Thoracic aorta (tissue), 2 donors: ENCODE measurements at places on chromosomes 7 and 10. TPM values are rescaled to one million over a fixed set of nuclear protein-coding genes. Genes with fewer than 3 reads are reported as not detected.

The SVOPL gene
- 3.7 TPM for total RNA-seq

The NODAL gene
- 0.27 TPM for total RNA-seq

The ITGB8 gene
- total RNA-seq: 9.5 TPM

DNA sequence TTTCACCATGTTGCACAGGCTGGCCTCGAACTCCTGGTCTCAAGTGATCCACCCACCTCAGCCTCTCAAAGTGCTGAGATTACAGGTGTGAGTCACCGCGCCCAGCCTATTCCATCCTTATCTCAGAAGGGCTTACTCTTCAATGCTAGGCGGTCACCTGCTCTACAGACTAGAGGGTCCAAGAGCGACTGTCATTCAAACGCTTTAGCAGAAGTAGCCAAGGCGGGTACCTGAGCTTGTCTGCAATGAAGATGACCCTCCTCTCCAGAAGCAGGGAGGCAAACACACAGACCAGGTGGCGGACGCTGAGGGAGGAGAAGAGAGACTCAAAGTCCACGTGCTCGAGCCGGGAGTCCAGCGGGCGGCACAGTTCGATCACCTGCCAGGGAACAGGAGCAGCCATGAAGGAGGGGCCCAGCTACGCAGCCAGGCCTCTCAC, 65.1 kb upstream of the MKRN1 start:
- no peaks in the 10 kb centered on the region for H3K36me3 ChIP-seq
- H3K4me1 ChIP-seq: peaks cover 10% of the 10 kb centered on the region
- no peaks in the 10 kb centered on the region for H3K27me3 ChIP-seq
- H3K27ac ChIP-seq: no peak overlapping the region
- H3K4me3 ChIP-seq: no peak overlapping the region

GRCh38 chr7:2354939-2355704, 495 bp downstream of the EIF3B start:
- H3K4me3 ChIP-seq: peak overlapping the region; percentile 99
- H3K27ac ChIP-seq: peak overlapping the region; percentile 8
- DNase-seq: no peak
- no peaks in the 10 kb centered on the region for H3K27me3 ChIP-seq
- H3K36me3 ChIP-seq: no peaks in the 10 kb centered on the region

- no peak overlapping the region for H3K27ac ChIP-seq
- no peaks in the 10 kb centered on the region for H3K36me3 ChIP-seq
- no peak overlapping the region for H3K4me3 ChIP-seq
- no peak for DNase-seq
- no peaks in the 10 kb centered on the region for H3K27me3 ChIP-seq
Observed at GRCh38 chr7:43522406-43523156, 60.3 kb upstream of the STK17A start.
